GM12865 (cell line): ENCODE measurements at places on chromosomes 5 and 9.

DNA sequence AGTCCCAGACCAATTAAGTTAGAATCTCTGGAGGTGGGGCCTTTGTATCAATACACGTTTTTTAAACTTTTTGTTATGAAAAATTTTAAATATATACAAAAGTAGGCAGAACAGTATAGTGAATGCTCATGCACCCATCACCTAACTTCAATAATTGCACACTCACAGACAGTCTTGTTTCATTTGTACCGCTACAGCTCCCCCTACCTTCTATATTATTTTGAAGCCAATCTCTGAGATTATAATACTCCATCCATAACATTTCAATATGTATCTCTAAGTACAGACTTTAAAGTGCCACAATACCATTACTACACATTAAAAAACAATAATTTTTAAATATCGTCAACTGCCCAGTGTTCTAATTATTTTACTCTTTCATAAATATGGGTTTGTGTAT lies 32.9 kb downstream of the ISL1 start:
- DNase-seq, result no peak

GRCh38 chr5:80853413-80853812 lies 106.8 kb upstream of the RASGRF2 start:
- DNase-seq, result no peak

DNA sequence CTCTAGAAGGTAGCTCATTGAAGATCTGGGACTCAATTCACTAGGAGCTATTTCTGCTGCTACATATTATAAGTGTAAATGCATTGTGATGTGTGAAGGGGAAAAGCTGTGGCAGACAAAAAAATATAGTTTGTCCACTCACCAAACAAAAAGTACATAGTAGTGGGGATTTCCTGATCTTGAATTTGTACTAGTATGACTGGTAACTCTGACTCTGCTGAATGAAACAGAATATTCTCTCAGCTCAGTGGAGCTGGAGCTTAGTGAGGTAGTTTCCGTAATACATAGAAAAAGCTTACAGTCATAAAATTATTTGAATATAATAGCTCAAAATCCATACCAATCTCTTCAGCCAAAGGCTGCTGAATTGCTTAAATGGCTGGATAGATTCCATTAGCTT lies 455.6 kb upstream of the CD180 start:
- DNase-seq, result peak; percentile 48

GRCh38 chr5:90612919-90613318 lies 54.3 kb downstream of the ADGRV1 start:
- DNase-seq, result peak; percentile 78

- peak; percentile 72 for DNase-seq
These were observed 84.7 kb downstream of the PARP8 start for GRCh38 chr5:50751064-50751657.

DNA sequence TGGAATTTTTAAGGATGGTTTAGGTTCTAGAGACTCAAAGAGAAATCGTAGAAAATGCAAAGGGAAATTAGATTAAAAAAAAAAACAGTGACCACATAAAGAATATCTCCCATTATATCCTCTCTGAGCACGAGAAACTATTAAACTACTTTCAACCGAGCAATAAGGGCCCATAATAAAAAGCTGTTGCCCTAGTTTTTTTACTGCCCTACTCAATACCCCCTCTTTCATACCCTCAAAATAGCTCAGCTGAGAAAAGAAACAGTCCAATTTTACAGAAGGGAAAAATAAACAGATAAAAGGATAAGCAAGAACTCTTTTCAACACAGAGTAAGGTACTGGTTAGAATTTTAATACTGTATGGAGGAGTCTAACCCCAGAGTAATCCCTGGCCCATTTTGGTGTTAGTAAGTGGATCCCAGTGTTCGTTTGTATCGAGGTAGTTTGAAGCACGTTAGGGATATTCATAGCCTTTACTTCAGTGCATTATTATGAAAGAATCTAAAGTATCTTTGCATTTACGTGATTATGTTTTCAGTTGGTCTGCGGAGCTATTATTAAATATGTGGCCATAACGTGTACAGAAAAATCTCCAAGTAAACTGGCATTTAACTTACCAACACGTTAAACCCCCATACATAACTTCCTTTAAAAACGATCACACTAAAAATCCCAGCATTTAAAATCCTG lies 980 bp upstream of the RHOBTB3 start:
- no peak for DNase-seq

- DNase-seq, result no peak
These were observed 224.4 kb downstream of the TUSC1 start for GRCh38 chr9:25453875-25454274.

GRCh38 chr5:180522330-180522729 lies 28.2 kb downstream of the CNOT6 start:
- DNase-seq, result no peak

- no peak for DNase-seq
These were observed 333.3 kb downstream of the SEMA5A start for GRCh38 chr5:9212605-9213004.

GRCh38 chr5:42321785-42322184 lies 101.5 kb upstream of the GHR start:
- DNase-seq, result no peak

DNA sequence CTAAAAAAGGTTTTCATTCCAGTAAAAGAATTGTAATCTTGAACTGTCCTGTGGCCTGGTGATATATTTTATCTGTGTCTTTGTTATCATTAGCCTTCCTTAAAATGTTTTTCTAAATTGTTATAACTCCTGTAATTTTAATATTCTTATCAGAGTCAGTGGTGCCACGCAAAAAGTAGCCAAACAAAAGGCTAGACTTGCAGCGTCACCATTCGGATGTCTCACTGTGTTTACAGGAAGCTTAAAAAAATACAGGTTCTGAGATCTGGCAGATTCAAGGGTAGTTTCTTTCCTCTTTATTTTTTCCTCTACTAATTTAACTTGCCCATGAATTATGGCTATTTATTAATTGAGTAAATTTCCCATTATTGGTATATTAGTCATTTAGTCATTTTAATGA lies 362.3 kb downstream of the MAT2B start:
- no peak for DNase-seq

DNA sequence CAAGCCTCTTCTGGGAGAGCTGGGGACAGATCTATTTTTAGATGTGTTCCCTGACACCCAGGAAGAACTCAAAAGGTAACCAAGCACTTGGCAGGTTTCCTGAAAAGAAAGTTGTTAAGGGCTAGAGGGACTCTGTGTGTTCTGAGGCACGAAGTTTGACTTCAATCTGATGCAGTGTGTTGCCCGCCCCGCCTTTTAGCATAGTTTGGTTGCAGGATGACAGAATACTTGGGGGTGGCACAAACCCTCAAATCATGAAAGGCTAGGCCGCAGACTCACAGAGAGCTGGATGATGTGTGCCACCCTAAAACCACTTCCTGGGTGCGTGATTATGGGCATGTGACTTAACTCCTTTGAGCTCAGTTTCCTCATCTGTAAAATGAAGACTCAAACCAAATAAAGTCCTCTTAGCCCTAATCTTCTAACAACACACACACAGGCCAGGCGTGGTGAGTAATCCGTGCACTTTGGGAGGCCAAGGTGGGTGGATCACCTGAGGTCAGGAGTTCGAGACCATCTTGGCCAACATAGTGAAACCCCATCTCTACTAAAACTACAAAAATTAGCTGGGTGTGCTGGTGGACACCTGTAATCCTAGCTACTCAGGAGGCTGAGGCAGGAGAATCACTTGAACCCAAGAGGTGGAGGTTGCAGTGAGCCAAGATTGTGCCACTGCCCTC lies 12.8 kb upstream of the NDFIP1 start:
- peak; percentile 25 for DNase-seq

GRCh38 chr9:93603011-93603410 lies 26.6 kb downstream of the PHF2 start:
- no peak for DNase-seq

- DNase-seq, result no peak
These were observed 18.1 kb upstream of the SCAI start for GRCh38 chr9:125161284-125161918.

- DNase-seq, result no peak
These were observed 39.7 kb upstream of the COL15A1 start for GRCh38 chr9:98903961-98904411.

- no peak for DNase-seq
These were observed 97.5 kb upstream of the SSBP2 start for GRCh38 chr5:81848362-81848880.

- DNase-seq, result no peak
These were observed 44.8 kb downstream of the MEGF10 start for GRCh38 chr5:127335381-127335780.

GRCh38 chr9:127915325-127915752 lies 1.5 kb downstream of the ST6GALNAC4 start:
- peak; percentile 24 for DNase-seq

DNA sequence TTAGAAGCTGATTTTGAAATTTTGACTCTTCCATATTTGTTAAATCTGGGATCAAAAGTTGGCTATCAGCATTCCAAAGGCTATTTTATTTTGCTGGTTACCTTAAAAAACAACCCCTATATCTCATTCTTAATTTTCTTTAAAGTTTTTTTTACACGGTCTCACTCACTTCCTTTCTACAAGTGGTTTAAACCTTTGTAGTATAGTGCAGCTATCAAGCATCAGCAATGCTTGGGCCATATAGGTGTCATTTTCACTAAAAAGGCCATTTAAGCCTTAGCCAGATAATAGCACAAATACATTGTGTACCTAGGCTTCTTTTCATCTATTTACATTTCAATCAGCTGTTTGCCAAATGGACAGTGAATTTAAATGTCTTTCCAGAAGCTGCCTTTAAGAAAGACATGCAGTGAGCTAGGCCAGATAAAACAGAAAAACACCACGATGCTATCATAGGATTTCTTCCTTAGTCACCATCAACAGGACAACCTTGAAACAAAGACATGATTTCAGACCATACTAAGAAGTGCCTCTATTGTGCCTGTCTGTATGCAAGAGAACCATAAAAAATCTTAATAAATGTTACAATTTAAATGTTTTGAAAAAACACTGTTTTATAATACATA lies 104.2 kb downstream of the RAPGEF6 start:
- DNase-seq, result no peak
